A549 treated with DMSO at 1 μM for 4 hours (cell line): ENCODE measurements at places on chromosomes 13 and 19. TPM values are rescaled to one million over a fixed set of nuclear protein-coding genes. Genes with fewer than 3 reads are reported as not detected.

Gene APOE
- 12.2 to 15.8 TPM (median 13.3 TPM) in 5 replicates for total RNA-seq

Gene CNFN
- 39.4 to 46.7 TPM (median 41.5 TPM) in 5 replicates for total RNA-seq

Gene SERTAD1
- total RNA-seq, result 28.4 to 43.3 TPM (median 31.7 TPM) in 5 replicates

Gene RNF113B
- total RNA-seq, result not detected in 5 replicates

Gene NPHS1
- 0.17 to 0.77 TPM (median 0.42 TPM) in 5 replicates for total RNA-seq

Gene KCNC3
- total RNA-seq, result 1.1 to 1.7 TPM (median 1.4 TPM) in 5 replicates

Gene ENOX1
- 0.53 to 0.91 TPM (median 0.70 TPM) in 5 replicates for total RNA-seq

Gene FFAR1
- not detected in 5 replicates for total RNA-seq

Gene RFPL4AL1
- total RNA-seq, result 0.12 to 0.34 TPM (median 0.12 TPM) in 3 of 5 replicates, not detected in the others

Gene C19orf73
- 1.3 to 2.2 TPM (median 2.0 TPM) in 5 replicates for total RNA-seq

Gene CHST8
- total RNA-seq, result 0.05 to 0.13 TPM (median 0.11 TPM) in 4 of 5 replicates, not detected in the other

Gene SERPINE3
- 0.09 TPM in 1 of 5 replicates, not detected in the others for total RNA-seq

Gene FXYD1
- not detected in 5 replicates for total RNA-seq

Gene FGF21
- not detected in 5 replicates for total RNA-seq

Gene SPIB
- 0.21 to 0.56 TPM (median 0.42 TPM) in 5 replicates for total RNA-seq

Gene NCAN
- 0.03 to 0.20 TPM (median 0.09 TPM) in 4 of 5 replicates, not detected in the other for total RNA-seq

Gene ZNF813
- total RNA-seq, result 0.16 to 0.80 TPM (median 0.26 TPM) in 5 replicates

Gene SHISA7
- 0.01 TPM in 1 of 5 replicates, not detected in the others for total RNA-seq

Gene ZNF460
- 0.82 to 1.4 TPM (median 1.1 TPM) in 5 replicates for total RNA-seq

Gene RYR1
- 4.4 to 5.9 TPM (median 5.6 TPM) in 5 replicates for total RNA-seq

Gene ODAD3
- 0.80 to 1.7 TPM (median 1.1 TPM) in 5 replicates for total RNA-seq
